ENCODE measurements at places on chromosomes 5 and 9.

DNA sequence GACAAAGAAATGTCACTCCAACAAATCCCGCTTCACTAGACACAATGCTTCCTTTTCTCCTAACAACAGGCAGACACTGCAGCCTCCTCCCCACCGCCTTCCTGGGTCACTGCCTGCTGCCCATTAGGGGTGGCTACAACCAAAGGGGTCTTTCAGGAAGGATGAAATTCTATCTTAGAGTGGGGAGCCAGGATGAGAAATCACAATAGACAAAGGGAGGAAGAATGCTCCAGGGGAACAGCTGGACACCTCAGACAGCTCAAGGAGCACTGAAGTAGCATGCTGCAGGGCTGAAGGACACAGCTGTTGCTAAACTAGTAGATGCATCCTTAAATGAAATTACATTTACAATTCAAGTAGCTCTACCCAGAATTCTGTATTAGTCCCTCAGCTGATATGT is 54.2 kb downstream of the PRELID2 start:
- DNase-seq, result peak; percentile 23

DNA sequence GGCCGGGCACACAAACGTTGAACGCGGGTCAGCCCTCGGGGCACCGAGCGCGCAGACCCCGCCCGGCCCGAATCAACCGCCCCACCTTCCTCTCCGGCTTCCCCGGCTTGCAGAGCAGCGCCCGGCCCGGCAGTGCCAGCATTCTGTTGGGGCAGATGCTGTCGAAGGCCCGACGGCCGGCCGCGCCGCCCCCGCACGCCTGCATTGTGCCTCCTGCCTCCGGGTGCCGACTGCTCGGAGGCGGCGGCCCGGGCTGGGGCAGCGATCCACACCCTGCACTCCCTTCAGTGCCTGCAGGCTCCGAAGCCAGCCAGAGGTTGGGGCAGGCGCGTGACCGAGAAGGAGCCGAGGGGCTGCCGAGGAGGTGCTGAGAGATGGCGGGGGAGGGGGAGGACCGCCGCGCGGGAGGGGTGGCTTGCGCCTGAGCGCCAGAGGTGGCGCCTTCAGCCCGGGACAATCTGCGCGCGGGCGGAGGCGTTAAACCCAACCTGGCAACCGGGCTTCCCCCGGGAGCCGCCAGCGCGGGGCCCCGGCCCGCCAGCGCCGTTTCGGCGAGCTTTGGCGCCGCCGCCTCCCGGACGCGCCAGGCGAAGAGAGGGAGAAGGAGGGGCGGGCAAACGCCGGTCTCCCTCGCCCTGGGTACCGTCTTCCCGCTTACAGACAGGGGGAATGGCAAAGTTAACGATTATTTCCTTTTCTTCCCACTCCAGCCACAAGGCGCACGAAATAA is at the start of gene MCIDAS:
MCIDAS (minus strand) TSS at position 382 of the 730 bp plus-strand sequence; CDS start at position 205, 177 bp downstream.
- DNase-seq, result peak; percentile 80

DNA sequence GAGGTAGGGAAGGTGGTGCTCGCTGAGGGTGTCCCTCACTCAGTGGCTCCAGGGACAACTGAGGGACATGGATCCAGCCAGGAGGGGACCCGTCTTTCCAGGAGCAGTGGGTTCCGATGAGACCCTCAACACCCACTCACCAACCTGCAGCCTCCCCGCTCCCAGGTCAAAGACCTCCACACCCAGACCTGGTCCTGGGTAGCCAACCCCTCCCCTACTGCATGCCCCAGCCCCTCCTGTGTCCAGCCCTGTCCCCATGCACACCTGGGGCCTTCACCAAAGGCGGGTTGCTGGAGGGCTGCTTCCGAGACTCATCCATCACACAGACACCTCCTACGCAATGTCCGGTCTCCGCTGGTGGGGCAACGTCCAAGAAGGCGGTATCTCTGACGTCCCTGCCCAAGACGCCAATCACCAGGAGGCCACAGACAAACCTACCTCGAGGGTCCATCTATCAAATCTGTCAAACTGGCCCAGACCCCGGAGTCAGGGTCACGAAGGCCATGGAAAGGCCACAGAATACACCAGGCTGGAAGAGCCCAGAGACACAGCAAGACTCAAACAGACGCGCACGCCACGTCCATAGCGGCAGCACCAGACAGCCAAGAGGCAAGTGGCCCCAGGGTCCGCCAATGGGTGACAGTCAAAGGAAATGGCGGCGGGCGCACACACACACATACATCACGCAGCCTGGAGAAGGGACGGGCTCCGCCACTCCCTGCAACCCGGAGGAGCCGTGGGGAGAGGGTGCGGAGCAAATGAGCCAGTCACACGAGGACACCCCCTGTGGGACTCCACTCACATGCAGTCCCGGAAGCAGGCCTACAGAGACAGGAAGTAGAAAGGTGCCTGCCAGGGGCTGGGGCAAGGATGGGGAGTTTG is 10.8 kb downstream of the NACC2 start:
- no peak for DNase-seq

DNA sequence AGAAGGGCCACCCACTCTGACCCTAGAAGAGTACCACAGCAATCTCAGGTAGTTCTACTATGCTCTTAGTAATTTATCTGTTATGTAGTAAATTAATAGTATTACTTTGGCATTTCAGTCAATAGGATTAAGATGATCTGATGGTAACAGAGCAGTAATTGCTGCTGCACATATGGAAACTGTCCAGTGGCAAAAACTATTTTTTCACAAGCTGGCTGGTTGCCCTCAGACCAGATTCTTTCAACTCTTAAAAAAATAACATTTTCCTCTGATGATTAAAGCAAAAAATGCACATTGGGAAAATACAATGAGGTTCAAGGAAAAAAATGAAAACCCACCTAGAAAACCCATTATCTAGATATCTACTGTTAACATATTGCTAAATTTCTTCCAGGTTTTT is 19.7 kb downstream of the GLRA1 start:
- no peak for DNase-seq

GRCh38 chr9:112446080-112446479 is 40.5 kb upstream of the KIAA1958 start:
- no peak for DNase-seq

DNA sequence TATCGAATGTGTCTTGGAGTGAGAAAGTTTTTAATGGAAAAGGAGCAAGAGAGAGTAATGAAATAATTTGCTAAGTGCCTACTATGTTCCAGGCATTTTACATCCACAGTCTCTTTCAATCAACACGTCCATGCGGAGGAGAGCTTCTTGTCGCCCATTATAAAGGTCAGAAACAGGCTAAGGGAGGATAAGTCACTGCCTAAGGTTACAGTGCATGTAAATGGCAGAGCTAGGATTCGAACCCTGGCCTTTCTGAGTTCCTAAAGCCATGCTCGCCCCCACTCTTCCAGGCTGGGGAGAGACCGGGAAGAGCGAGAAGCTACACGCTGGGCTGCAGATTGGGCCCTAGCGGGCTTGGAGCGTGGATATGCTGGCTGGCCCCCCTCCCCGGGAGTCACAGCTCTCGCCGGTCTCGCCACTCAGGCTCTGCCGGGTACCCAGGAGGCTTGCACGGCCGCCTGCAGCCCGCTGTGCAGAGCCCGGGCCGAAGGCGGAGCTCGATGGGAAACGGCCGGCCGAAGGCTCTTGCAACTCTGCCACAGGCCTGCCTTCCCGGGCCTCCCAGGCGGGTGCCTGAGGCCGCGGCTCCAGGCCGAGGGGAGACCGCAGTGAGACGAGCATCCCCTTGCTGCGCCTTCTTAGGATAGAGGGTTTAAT is 775 bp upstream of the LHX2 start:
- peak; percentile 55 for DNase-seq

GRCh38 chr9:134826336-134827285 is 54.0 kb upstream of the FCN2 start:
- no peak for DNase-seq

DNA sequence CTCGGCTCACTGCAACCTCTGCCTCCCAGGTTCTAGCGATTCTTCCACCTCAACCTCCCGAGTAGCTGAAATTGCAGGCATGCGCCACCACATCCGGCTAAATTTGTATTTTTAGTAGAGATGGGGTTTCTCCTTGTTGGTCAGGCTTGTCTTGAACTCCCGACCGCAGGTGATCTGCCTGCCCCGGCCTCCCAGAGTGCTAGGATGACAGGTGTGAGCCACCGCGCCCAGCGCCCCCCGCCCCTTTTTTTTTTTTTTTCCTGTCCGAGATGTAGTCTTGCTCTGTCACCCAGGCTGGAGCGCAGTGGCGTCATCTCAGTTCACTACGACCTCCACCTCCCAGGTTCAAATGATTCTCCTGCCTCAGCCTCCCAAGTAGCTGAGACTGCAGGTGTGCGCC is 6.6 kb downstream of the ATP6V1G1 start:
- no peak for DNase-seq

DNA sequence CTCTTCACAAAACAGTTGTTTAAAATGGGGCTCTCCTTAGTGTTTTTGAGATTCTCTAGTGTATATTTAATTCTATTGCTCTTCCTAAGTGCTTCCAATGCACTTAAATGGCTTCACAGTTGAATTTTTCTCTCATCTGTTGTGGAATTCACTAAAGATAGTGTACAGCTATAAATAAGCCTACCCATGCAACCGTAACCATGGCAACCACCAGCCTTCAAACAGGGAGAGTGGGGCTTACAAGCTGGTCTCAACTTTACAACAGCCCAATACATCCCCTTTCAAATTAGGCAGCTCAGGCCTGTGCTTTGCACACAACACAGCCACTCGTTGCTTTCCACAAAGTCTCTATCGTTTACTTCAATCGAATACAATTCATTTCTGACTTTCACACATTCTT is 144.0 kb upstream of the PLPPR1 start:
- DNase-seq, result peak; percentile 67

- DNase-seq, result no peak
Observed at GRCh38 chr5:93209476-93209875, 371.5 kb downstream of the NR2F1-AS1 start.

DNA sequence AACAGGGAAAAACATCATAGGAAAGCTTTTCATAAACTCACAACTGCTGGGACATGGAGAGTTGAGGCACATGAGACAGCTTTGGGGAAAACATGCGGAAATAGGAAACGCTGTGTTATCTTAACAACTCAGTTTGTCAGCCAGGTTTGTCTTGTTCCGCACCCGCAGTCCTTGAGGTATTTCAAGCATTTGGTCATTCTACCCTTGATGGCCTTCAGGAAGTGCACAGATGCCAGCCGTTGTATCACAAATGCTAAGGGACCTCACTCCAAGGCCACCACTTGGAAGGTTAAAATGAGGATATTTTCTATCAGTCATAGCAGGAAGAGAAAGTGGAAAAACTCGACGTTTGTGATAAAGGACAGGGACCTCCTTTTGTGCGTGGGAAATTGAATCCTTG is 83.8 kb downstream of the TRIO start:
- DNase-seq, result no peak

- DNase-seq, result no peak
Observed at GRCh38 chr5:24642022-24642421, 2.8 kb downstream of the CDH10 start.

DNA sequence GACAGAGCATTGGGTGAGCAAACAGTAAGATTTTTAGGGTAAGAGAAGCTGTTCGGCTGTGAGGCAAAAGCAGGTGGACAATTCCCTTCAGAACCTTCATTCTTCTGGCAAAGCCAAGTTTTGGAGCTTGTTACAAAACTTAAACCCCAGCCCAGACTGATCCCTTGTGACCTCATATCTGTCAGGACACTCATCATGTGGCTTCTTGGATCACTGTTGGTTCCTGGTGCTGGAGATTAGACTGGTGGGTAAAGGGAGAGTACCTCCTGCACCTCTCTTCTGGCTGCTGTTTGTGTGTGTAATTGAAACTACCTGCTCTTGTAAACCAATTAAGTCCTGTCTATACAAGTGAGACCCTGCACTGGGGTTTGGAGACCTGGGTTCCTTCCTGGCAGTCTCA is 21.0 kb downstream of the LARP1 start:
- no peak for DNase-seq

- DNase-seq, result no peak
Observed at GRCh38 chr5:141867139-141867538, 11.1 kb downstream of the PCDH1 start.

GRCh38 chr9:121943463-121943862 is 149.6 kb downstream of the TTLL11 start:
- DNase-seq, result no peak

DNA sequence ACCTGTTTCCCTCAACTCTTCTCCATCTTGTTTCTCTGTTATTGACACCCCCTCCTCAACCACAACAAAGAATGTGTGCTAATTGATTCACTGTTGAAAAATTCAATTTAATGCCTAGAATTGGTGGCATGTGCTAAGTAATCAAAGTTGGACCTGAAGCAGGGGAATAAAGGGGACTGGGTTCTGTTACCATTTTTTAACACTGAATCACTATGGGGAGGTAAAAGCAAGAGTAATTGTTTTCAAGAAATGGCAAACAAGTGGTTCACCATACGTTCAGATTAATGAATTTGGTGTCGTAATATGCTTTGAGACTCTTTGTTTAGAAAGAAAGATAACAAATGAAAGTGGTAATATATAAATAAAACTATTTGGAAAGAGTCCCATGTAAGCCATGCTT is 17.0 kb upstream of the SSBP2 start:
- DNase-seq, result no peak

DNA sequence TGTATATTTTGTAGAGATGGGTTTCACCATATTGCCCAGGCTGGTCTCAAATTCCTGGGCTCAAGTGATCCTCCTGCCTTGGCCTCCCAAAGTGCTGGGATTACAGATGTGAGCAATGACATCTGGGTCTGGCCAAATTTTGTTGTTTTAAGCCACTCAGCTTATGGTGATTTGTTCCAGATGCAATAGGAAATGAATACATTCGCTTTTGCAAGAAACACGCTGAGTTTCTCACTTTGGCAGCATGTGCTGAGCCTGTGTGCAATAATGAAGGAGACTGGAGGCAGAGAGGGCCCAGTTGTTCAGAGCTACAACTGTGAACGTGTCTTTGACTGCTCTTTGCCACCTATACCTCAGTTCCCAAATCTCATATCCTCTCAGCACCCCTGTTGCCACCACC is 56.4 kb downstream of the KIF4B start:
- no peak for DNase-seq

DNA sequence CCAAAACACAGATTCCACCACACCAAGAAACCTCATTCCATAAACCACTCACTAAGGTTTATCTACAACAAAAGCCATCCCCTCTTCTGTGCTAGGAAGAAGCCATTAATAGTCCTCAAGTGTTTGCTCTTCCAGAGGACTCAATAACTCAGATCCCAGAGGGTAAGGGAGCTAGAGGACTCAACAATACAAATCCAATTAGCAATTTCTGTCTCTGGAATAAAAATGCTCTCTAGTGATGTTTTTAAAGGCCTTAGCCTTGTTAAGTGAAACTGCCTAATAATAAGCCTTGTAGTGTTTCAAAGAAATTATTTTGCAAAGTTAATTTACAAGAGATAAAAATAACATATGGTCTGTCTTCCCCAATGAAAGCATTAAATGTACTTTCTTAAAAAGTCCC is 942.4 kb downstream of the CDH12 start:
- no peak for DNase-seq

- DNase-seq, result no peak
Observed at GRCh38 chr5:171596391-171596878, 177.0 kb downstream of the FGF18 start.

- DNase-seq, result no peak
Observed at GRCh38 chr5:130400091-130400490, 495.8 kb downstream of the CHSY3 start.

GRCh38 chr9:76221423-76221822 is 172.8 kb downstream of the RFK start:
- DNase-seq, result no peak

- no peak for DNase-seq
Observed at GRCh38 chr5:45578270-45578669, 117.9 kb downstream of the HCN1 start.

GRCh38 chr5:38184627-38185026 is 73.7 kb upstream of the EGFLAM start:
- DNase-seq, result no peak

GRCh38 chr9:137459152-137459600 is at the start of gene NSMF:
TSS of gene NSMF (minus strand) at chr9:137459334. CDS start at chr9:137459102, 232 bp downstream.
- peak; percentile 97 for DNase-seq

Measured in nephron progenitor cell (in vitro differentiated cells).